ENCODE measurements at places on chromosomes 11 and 22.

- no peak for DNase-seq
These were observed 681.9 kb upstream of the CCDC179 start for GRCh38 chr11:23542189-23542588.

DNA sequence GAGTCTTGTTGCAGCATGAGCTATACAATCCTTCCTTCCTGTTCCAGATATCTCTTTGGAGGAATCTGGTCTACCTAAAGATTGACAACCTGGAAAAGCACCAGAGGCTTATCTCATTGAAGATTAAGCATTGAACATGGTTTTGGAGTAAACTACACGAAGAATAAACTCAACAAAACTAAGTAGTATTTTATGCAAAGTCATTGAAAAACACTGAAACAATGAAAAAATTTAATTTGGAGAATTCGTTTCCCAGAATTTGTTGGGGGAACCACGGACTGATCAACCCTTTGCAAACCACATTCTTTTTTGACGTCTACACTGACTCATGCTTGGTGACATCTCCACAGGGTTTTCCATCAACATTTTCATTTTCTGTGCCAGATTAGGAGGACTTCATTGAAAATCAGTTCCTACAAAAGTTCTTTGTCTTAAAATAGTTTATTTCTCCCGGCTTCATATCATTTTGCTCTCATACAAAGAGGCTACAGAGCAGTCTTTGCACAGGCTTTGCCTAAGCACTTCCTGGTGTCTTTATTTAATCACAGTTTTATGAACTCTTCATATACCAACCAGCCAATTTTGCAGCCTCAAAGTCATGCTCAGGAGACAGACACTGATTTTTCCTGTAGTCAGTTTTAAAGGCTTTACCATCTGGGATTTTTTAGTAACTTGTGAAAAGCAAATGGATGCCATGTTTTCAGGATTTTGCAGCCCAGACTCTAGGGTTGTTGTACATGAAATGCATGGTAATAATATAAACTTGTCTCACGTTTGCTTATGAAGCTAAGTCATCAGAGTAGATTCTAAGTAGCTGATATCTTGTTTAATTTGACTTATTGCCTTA, 186.3 kb downstream of the C11orf91 start:
- DNase-seq: no peak

DNA sequence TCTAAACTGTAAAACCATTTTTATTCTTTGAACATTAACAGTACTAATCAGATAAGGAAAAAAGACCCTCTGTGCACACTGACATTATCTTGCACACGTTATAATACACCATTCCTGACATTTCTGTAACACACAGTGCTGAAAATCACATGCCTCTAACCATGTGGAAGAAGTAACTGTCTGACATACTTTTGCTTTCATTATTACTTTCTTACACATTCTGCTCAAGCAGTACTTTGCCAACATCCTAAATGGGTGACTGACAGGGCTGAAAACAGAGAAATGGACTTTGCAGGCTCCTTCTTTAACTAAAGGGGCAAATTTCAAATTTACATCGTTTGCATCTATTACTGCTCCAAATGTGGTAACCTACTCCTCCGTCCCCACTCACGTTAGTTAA, 22.8 kb upstream of the TP53AIP1 start:
- no peak for DNase-seq

- DNase-seq: no peak
These were observed 40.6 kb downstream of the RBFOX2 start for GRCh38 chr22:35988030-35988429.

GRCh38 chr11:73217131-73217809, 811 bp upstream of the P2RY2 start:
- no peak for DNase-seq

GRCh38 chr22:23539135-23539838, 40.8 kb downstream of the IGLL1 start:
- DNase-seq: peak; percentile 39

DNA sequence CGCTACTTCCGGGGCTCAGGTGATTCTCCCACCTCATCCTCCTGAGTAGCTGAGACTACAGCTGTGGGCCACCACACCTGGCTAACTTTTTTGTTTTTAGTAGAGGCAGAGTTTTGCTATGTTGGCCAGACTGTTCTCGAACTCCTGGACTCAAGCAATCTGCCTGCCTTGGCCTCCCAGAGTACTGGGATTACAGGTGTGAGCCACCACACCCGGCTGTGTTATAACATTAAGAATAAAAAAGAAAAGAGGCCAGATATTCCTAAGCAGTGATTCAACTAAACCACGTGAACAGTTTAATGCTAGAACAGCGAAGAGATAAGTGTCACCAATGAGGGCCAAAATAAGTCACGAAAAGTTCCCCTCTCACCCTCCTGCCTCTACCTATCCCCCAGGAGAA, 3.7 kb downstream of the PRDM10 start:
- no peak for DNase-seq

- no peak for DNase-seq
These were observed 43.1 kb upstream of the ATXN10 start for GRCh38 chr22:45628515-45628914.

GRCh38 chr22:44483878-44484277, 14.2 kb downstream of the RTL6 start:
- DNase-seq: no peak

DNA sequence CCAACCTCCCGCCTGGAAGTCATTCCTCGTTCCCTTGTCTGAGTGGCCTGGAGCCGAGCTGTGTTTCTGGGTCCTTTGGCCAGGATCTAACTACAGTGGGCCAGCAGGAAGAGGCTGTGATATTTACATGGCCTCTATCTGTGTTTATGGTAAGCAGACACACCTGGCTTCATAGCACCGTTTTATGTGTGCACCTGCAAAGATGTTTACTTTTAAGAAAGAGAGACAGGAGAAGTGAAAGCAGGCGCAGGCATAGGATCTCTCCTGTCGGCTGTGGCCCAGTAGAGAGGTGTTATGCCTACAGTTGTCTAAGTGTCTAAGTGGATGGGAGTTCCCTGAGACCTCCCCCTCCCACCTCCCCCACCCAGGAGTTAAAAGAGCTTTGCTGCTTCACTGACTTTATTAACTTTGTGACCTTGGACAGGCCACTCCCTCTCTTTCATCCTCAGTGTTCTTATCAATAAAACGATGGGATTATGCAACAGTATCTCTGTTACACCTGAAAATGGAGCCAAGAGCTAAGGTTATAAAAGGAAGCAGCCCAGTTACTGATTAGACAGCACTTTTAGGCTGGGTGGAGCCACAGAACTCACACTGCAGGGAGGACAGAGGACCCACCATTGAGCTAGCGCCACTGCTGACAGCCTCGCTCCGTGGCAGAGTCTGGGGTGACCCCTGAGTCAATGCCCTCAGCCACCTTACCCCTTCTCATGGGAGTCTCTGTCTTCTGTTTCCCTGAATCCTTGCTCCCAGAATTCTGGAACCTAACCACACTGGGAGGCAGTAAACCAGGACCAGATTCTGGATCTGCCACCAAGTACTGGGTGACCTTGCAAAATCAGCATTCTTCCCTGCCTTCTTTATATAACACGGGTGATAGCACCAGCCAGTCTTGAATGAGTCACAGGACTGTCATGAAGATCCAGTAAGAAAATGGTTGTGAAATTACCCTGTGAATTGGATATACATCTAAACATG, 22.0 kb downstream of the ST14 start:
- DNase-seq: peak; percentile 28

- no peak for DNase-seq
These were observed 219.2 kb upstream of the PGR start for GRCh38 chr11:101348786-101349185.

DNA sequence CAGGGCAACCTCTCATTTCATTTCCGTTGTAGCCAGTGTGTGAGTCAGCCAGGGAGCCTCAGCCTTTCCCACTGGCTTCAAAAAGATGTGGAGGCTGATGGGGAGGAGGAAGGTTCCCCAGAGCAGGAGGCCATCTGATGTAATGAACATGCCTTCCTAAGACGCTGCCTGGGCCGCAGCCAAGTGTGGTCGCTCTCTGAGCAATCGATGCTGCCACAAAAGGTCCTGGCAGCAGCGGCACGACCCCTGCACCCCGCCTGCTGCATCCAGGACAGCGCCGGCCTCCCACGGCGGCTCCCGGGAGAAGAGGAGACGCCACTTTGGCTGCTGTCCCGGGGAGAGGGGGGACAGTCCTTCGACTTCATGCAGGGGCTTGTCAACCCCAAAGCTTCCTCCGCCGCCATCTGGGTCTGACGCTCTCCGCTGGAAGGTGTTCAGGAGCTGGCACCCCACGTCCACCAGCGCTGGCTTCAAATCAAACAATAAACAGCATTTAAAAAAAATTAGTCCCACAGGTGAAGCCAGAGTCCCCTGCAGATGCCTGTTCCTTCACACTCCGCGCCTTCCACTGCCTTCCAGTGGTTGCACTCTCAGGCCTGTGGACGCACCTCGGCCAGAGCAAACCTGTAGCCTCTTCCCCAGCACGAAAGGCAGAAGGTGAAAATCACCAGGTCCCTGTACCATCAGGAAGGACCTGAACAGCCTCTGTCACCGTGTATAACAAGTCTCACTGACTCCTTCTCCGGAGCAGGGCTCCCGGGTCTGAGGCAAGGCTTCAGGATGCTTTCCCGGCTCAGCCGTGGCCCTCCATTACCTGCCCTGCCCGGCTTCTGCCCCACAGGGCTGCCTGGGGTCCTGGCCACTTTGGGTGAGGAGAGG, 930.7 kb downstream of the BRD1 start:
- DNase-seq: no peak

Measured in HTR-8/SVneo (cell line).